Cortex of kidney (tissue), 1 donor: ENCODE measurements at places on chromosomes 11 and 22.

GRCh38 chr22:44211946-44212930 lies 31.5 kb downstream of the PARVG start:
- no peak for DNase-seq

- DNase-seq, result no peak
Observed at GRCh38 chr11:14764579-14765527, 121.2 kb downstream of the PDE3B start.

DNA sequence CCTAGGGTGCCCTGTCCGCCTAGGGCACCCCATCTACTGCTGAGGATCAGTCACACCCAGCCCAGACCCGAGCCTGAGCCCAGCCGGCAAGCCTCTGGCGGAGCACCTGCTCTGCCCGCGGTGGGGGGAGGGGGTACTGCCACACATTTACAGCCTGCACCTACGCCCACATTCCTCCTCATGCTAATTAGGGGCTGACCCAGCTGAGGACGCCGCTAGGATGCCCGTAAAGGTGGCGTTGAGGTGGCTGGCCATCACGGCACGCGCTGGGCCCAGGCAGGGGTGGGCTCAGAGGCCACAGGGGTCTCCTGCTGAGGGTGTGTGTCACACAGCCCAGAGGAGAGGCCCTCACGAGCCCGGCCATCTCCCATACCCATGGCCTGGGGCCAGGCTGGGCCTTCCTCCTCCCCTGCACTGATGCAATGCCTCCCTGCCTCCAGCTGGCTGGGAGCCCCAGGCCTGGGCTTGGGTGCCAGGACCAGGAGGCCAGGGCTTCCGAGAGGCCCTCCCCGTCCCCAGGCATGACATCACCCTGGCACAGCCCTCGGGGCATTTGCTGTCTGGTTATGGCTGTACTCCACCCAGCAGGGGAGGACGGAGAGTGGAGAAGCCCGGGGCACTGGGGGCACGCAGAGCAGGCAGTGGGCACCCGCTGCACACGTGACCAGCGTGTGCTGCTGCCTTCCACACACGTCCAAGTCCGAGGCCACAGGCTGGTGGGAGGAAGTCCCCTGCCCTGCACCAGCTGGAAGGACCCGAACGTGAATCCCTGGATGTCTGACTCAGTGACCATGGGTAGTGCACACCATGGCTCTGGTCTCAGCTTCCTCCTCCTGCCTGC lies 12.7 kb downstream of the DUSP8 start:
- DNase-seq, result no peak

- DNase-seq, result no peak
Observed at GRCh38 chr11:7595016-7595866, 78.1 kb downstream of the CYB5R2 start.

GRCh38 chr11:5605849-5606248 lies 9.4 kb downstream of the TRIM6 start:
- no peak for DNase-seq

GRCh38 chr11:45385844-45386243 lies 99.7 kb upstream of the SYT13 start:
- no peak for DNase-seq

DNA sequence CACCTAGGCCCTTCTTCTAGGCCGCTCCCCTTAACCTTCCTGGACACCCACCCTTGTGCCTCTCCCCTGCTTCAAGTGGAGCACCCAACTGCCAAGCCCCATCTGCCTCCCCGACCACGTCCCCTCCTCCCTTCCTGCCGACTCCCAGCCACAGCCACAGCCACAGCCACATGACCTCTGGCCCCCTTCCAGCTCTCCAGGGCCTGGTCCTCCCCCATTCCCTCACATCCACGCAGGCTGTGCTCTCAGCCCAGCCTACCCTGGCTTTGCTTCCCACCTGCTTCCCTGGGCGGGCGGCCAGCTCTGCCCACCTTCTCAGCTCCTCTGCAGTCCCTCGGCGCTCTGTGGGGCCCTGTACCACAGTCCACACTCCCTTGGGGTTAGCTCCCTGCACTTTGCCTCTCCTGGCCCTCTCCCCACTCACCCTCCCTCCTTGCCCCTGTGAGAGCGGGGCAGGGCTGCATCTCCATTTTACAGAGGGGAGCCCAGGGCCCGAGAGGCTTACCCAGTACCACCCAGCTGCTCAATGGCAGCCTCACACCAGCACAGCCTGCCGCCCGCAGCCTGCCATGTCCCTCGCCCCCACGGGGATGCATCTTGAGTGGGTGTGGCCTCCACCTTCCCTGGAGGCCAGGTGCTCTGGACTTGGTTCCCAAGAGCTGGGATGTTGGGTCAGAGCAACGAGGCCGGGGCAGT lies 20.3 kb downstream of the PARVG start:
- no peak for DNase-seq

DNA sequence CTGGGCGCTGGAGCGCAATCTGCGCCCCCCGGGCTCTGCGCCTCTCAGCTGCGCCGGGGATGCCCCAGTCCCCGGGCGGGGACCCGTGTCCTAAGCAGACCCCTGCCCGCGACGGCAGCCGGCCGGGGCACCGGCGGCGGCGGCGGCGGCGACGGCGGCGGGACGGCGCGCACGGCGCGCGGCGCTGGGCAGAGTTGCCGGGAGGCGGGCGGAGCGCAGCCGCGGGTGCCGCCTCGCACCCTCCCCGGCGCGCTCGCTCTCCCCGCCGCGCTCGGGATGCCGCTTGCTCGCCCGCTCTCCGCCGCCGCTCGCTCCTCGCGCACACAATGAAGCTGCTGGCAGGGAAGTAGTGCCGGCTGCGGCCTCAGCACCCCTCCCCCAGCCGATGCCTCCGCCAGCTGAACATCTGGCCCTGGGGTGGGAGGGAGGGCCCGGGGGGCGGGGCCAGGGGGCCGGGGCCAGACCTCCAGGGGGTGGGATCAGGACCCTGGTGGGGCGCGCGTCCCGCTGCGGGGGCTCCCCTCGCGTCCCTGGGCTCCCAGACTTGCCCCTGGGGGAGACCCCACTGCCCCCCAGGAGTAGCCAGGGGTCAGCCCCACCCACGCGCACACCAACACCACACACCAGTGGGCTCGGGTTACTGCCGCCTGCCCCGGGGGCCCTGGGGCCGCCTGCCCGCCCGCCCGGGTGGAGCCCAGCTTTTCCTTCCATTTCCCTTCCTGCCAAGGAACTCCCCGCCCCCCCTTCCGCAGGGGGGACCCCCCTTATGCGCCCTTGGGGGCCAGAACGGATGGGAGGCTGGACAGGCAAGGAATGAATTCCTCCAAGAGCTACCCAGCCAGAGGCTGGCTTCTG lies at the start of gene RCOR2:
TSS of gene RCOR2 (minus strand) at position 328 of the 855 bp plus-strand sequence. CDS start 708 bp downstream, outside the sequence.
- DNase-seq, result no peak

DNA sequence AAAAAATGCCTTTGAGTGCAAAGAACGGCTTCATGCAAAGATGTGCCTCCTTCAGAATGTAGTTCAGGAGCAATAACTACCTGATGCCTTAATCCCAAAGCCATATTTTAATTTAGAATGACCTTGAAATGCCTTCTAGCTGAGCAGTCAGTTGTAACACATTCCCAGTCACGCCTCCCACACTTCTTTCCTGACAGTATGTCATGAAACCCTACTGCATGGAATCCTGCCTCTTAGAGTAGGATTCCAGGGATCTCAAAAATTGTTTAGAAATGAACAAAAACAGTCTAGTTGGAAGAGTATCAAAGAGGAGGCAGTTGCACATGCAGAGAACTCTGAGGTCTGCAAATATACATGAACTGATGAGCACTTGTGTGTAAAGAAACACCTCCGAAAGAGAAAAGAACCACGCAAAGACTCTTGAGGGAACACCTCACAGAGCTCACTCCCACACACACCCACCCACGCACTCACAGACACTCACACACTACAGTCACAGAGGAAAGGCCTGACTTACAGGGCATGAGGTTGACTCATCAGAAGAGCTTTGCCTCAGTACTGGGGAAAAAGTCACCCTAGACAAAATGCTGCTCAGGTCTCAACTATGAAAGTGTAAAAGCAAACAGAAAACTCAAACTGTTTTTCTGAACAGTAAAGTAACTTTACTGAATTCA lies 77.4 kb downstream of the GGTLC2 start:
- DNase-seq, result no peak

- DNase-seq, result no peak
Observed at GRCh38 chr11:133844217-133844616, 1.1 kb downstream of the SPATA19 start.

GRCh38 chr22:42132457-42132856 lies 1.8 kb upstream of the CYP2D6 start:
- no peak for DNase-seq

DNA sequence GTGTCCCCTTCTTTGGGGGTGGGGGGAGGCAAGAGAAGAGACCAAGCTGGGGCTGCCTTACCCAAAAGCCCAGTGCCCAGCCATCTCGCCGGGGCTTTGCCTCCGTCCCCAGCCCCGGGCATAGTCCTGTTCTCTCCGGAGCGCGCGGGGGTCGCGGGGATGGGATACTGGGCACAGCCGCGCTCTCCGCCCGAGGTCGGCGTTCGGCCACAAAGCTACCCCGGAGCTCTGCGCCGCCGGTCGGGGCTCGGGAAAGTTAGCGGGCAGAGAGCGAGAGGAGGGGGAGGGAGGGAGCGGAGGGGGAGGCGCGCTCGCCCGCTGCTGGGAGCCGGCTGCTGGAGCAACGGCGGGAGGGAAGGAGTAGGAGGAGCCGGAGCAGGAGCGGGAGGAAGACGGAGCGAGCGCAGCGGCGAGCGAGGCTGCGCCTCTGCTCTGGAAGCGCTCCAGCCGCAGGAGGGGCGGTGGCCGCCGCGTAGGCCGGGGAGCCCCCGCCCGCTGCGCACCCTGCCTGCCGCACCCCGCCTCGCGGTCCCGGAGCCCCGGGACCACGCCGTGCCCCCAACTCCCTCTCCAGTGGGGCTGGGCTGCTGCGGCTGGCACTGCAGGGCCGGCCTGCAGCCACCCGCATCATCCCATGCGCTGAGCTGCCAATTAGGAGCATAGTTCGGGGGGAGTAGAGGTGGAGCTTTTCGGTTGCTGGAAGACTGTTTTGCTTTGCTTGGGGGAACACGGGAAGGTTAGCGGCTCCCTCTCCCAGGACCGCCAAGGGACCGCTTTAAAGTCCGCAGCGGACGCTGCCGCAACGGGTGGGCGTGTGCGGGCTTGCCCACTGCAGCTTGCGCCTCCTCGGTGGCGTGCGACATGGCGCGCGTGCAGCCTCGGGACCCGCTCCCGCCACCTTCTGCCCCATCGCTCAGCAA lies at the start of gene SCN4B:
TSS of gene SCN4B (minus strand) at position 272 of the 920 bp plus-strand sequence. CDS start at position 122, 150 bp downstream.
- no peak for DNase-seq

- no peak for DNase-seq
Observed at GRCh38 chr22:49292909-49293308, 534.8 kb downstream of the BRD1 start.

DNA sequence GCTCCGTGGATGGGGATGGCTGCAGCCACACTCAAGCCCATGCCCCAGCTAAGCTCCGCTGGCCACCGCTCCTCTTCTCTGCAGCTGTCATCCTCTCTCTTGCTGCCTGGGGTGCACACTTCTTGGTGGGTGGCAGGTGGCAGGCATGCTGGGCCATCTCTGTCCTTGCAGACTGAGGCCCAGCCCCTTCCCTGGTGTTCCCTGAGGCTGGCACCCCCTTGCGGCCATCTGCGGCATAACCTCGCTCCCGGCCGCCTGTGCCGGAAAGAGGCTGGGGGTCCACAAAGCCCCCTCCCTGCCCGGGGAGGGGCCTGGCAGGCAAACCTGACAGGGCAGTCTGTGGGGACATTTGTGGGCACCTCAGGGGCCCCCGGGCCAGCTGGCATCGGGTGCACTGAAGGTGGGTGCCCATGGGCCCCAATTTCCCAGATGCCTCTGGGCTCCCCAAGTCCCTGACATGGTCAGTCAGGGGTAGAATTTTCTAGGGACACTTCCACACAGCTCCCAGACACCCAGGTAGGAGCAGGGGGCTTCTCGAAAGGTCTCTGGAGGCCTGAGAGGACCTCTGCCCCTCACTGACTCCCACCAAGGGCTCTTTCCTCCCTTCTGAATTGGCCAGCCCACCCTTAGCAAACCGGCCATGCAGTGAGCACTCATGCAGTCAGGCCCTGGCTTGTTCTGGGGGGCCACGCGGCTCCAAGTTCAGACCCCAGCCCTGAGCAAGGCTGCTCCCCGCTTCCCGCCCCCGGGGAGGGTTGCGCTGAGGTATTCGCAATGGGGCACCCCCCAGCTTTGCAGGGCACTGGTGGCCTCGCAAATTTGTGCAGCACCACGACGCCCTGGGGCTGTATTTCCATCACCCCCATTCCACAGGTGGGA lies 23.5 kb upstream of the TH start:
- no peak for DNase-seq

DNA sequence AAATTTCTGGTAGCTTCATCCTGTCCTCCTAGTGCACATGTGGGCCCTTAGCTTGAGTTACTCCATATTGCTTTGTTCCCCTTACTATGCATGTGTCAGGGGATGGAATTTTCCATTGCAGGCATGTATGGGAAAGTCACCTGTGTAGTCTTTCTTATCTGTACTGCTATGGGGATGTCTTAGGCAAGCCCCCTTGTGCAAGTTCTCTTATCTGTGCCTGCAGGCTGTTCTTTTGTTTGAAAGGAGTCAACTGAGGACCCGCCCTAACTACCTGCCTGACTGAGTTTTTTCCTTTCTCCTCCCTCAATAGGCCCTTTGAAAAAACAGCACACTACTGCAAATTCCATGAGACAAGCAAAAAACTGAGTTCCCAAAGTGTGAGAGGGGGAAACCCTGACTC lies 8.7 kb downstream of the OR8K5 start:
- DNase-seq, result no peak

- DNase-seq, result no peak
Observed at GRCh38 chr22:48199667-48200066, 1437.2 kb downstream of the TBC1D22A start.

GRCh38 chr11:120198787-120199469 lies 11.9 kb upstream of the OAF start:
- DNase-seq, result no peak

DNA sequence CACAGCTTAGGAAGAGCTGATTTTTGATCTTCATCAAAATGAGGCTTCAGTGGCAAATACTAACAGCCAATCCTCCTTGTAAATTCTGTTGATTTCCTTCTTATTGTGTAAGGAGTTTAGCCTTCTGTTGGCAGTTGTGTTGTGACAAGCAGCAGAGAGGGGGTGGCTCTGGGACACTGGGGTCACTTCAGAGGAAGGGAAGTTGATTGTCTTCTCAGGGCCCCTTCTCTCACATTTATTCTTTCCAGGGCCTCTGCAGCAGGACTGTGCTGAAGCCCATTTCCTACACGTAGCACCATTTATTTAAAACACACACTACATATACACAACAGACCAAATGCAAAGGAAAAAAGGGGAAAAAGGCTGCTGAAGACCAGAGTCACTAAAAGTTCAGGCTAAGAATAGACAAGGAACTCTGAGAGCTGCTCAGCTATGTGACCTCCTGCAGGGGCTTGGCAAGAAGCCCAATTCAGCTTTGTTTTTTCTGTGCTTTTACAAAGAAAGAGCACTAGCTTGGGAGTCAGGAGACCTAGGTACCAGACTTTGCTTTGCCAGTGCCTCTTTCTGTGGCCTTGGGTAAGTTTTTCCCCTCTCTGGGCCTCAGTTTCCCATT lies 28.3 kb upstream of the UPB1 start:
- DNase-seq, result no peak

DNA sequence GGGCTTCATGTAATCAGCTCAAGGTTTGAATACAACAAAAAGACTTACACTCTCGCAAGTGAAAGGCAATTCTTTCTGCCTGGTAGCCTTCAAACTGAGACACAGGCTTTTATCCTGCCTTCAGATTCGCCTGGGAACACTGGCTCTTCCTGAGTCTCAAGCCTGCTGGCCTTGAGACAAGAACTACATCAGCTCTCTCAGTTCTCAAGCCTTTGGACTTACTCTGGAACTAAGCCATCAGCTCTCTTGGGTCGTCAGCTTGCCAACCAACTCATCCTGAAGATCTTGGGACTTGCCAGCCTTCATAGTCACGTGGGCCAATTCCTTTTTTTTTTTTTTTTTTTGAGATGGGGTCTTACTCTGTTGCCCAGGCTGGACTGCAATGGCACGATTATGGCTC lies 35.7 kb upstream of the LRRC10B start:
- no peak for DNase-seq
